GM19239 (cell line): ENCODE measurements at places on chromosomes 2 and 18.

GRCh38 chr2:128565441-128565840 lies 246.8 kb upstream of the HS6ST1 start:
- no peak for DNase-seq

DNA sequence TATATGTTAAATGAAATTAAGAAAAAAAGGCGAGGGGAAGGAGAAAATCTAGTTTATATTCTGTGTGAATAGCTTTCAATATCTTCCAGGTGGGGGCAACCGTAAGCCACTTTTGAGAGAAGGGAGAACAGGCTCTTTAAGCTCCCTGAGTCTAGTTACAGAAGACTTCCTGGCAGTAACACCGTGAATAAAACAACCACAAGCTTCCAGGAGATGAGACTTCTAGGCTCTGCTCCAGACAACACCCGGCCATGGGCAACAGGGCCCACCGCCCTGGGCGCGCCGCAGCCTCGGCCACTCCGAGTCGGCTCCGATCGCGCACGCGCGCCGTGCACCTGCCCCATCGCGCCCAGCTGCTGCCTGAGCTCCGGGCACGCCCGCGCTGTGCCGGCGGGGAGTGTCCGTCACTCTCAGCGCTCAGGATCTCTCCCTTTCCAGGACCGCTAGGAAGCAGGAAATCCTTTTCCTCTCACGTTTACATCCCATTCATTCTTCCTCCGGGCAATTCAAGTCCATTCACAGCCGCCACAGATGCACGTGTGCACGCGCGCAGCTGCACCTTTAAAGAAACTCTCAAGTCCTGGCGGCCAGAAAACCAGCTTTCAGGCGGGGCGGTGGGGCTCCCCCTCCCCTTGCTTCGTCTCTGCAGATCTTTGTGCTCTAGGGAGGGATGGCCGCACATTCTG lies 19.4 kb upstream of the PAX3 start:
- peak; percentile 56 for DNase-seq

DNA sequence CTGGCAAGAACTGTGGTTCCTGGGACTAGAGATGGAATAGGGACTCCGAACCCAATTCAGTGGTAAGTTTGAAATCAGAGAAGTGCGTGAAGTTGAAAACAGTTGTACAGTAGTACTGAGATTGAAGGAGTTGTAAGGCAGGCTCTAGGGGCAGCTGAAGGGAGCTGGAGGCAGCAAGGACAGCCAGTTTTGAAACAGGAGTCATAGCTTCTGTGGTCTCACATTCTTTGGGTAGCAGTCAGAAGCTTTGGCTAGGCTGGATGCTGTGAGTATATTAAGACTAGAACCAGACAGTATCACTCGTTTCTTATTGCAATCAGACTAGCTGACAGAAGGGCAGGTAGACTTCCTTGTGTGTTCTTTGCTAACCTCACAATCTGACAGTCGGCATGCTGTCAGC lies 64.5 kb upstream of the ADAM23 start:
- no peak for DNase-seq

DNA sequence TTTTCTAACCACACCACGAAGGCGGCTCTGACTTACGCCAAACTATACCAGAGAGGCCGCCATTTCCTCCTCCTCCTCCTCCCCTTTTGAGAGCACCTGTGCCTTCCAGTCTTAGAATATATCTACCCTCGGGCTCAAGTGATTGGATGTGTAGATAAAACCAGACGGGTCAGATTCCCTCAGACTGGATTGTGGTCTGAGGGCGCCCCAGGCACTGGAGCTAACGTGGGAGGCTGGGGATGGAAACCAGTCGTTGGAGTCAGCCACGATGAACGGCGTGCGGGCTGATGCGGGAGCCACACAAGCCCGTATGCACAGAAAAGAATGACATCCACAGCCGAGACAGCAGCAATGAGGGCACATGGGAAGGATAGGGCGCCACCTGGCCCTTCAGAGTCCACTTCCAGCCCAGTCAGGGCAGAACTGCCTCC lies 12.3 kb upstream of the ODC1 start:
- no peak for DNase-seq

GRCh38 chr2:231682603-231683291 lies 25.6 kb upstream of the PTMA start:
- DNase-seq, result no peak

DNA sequence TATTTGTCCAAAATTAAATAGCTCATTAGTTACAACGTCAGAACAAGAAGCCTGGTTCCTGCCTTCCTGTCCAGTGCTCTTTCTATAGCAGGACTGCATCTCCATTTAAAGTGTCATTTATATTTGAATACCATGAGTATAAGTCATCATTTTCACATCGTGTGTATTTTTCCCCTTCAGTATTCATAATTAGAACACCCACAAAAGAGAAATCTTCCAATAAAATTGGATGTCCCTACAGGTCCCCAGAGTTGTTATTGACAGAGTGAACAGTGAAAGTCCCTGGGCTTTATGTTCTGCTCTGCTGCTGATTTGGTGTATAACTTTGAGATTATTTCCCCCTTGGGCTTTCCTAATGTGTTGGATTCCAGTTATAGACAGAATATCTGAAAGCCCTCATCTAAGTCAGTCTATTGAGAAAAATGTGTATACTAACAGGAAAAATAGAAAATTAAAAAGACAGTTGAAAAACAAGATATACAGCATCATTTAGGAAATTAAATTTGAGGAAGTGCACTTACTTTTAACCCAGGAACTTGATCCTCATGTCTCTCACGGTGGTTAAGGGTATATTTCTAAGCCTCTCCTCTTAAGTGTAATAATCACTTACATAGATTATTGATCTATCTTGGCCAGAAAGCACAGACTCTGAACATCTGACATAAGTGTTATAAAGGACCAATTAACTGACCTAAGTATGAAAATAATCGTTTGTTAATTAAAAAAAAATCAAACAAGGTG lies 15.2 kb upstream of the REV1 start:
- no peak for DNase-seq

GRCh38 chr2:200661477-200661876 lies 75.7 kb downstream of the AOX1 start:
- DNase-seq, result no peak

DNA sequence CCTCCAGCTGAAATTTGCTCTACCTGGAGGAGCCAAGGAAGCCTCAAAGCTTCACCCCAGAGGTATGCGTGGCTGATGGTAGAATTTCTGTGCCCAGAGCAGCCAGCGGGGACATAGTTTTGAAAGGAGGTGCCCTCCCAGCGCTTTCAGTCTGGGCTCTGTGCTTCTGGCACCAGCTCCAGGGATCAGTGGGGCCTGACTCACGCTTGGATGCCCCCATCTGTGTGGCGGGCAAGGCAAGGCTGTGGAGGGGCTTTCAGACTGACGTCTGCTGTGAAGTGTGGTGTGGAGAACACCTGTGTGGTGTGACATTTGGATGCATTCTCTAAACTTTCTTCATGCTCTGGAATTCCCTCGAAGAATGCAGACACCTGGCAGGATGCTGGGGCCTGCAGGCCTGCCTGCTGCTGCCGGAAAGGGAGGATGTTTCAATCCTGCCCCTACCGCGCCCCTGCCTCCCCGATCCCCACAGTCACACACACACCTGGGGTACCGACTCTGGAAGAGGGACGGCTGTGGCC lies 84.1 kb downstream of the CTIF start:
- DNase-seq, result no peak

- no peak for DNase-seq
Observed at GRCh38 chr2:80293039-80293438, 11.5 kb downstream of the LRRTM1 start.

GRCh38 chr2:70626254-70626990 lies 72.8 kb upstream of the TGFA start:
- no peak for DNase-seq

DNA sequence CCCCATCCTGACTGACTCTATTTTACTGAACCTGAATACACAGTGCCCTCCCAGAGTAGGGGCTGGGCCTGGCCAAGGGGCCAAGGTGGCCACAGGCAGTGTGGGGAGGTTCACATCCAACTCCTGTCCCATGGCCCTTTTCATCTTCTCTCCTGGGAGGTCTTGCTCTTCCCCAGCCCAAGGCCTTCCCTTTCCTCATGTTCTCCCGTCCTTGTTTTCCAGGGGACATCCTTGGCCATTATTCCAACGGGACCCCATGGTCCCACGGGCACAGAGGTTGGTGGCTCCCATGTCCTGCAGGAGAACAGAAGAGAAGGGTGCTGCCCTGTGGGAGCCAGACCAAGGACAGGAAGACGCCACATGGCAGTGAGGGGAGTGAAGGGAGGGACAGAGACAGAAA lies 10.4 kb downstream of the MALL start:
- DNase-seq, result no peak

GRCh38 chr2:156430980-156431358 lies 5.2 kb upstream of the GPD2 start:
- peak; percentile 40 for DNase-seq

DNA sequence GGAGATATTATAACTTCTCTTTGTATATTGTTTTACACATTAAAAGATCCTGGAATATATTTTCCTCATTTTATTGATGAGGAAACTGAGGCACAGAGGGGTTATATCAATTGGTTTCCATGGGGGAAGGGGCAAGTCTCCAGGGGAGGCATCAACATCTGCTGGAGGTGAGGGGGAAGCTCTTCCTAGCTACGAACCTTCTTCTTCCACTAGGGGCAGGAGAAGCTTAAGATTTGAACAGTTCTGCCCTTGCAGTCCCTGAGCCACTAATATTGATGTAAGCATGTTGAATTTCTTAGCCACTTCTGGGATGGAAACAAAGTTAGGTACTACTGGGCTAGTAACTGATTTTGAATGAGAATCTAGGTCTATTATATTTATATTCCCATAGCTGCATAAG lies 140.1 kb upstream of the AQP4 start:
- DNase-seq, result no peak

DNA sequence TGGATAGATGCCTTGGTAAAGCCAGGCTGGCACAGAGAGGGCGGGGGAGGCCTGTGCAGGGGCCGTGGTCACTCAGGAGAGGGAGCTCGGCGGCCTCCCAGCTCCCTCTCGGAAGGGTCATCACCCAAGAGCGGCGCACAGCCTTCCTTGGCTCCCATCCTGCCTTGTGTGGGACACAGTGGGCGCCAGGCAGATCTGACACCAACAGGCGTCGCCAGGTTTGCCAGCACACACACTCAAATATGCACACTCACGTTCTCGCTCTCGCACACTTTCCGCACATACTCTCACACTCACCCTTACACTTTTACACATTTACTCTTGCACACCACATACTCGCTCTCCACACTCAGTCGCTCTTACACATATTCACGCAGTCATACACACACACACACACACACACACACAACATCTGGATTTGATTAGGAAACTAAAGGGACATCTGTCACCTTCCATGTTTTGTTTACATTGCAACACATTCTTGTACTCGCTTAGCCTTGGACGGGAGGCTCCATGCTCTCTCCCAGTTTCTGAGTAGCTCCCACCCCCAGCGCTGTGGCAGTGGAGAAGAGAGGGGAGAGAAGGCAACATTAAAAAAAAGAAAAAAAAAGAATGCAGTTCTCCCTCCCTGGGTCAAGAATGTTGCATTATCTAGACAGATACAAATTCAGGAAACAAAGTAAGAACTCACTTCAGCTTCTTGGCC lies 10.5 kb downstream of the CHMP1B start:
- DNase-seq, result no peak

DNA sequence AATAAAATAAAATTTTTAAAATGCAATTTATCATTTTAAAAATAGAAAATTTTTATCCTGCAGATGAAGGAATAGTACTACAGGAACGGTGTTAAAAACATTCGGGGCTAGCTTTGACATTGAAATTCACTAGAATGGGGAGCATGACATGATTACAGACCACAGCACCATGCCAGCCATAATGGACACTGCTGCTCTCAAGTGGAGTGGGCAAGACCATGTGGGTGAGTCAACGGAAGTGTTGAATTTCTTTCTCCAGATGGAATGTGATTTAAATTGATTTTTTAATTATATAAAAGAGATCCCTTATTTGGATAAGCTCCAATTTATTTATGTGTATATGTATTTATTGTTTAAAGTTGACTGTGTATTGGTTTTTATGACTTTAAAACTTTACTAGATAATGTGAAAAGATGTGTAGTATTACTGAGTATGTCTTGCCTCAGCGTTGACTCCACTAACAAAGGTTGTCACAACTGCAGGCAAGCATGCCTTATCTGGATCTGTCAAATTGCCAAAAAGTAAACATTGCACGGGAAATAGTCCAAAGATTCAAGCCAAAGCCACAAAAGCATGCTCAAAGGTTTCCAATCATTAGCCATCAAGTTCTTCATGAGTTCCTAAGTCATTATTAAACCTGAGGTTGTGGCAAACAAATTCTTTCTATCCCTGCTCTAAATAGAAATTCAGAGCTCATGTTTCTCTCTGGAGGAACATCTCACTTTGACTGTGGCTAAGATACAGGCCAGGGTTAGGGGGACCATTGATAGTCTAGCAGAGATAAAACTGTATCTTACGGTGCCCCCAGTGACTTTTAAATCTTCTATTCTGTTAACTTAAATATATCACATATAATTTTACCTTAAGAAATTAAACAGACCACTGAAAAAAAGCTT lies 536.9 kb downstream of the TMX3 start:
- no peak for DNase-seq
